Mammary epithelial cell (primary cell): ENCODE measurements at places on chromosomes 2 and 18. TPM values are rescaled to one million over a fixed set of nuclear protein-coding genes. Genes with fewer than 3 reads are reported as not detected.

The FBXO36 gene
- 0.86 TPM for polyA plus RNA-seq

The UBXN4 gene
- polyA plus RNA-seq = 34.0 TPM

The TSN gene
- 31.7 TPM for polyA plus RNA-seq

The SAG gene
- not detected for polyA plus RNA-seq

The TGFA gene
- polyA plus RNA-seq = 82.0 TPM

The POTEJ gene
- not detected for polyA plus RNA-seq

The NT5DC4 gene
- polyA plus RNA-seq = 0.07 TPM

The IL1A gene
- polyA plus RNA-seq = 26.3 TPM

The BMPR2 gene
- polyA plus RNA-seq = 26.1 TPM

The PROC gene
- 0.60 TPM for polyA plus RNA-seq

- DNase-seq = no peak
These were observed 507.9 kb downstream of the TXNL1 start for GRCh38 chr18:56130481-56130880.

GRCh38 chr2:43692428-43692994 is 16.3 kb upstream of the C1GALT1C1L start:
- no peak for DNase-seq

GRCh38 chr2:173288561-173288960 is 66.1 kb upstream of the CDCA7 start:
- peak; percentile 82 for DNase-seq

DNA sequence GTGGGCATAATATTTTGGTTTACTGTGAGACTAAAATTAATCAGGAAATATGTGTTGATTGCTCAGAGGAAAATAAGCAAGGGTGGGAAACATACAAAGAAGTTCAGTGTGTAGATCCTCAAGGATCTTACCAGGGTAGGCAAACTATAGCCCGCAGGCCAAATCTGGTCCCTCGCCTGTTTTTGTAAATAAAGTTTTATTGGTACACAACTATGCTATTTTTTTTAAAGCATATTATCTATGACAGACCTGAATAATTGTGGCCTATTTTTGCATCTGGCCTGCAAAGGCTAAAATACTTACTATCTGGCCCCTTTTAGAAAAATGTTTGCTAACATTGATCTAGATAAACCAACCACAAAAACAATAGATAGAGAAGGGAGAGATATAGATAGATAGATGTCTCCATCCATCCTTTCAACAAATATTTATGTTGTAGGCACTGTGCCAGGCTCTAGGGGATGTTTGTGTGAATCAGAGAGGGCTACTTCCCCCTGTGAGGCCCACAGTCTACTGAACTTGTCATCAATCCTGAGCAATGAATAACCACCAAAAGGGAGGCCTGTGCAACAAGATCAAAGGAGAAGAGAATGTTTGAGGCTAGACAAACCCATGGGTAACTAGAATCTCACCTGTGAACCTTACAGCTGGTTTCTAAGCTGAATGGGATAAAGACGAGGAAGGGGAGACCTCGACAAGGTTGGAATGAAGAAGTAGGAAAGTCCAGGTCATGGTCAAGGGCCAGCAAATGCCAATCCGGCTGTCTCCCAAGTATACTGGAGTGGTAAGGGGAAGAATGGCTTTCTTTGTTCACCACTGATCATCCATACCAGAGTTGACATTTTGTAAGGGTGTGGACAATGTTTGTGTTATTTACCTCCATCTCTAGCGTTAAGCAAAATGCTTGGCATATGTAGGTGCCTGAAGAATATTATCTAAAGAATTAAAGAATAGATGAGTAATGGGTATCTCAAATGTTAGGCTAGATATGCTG is 23.6 kb downstream of the ALPK2 start:
- DNase-seq = peak; percentile 78

DNA sequence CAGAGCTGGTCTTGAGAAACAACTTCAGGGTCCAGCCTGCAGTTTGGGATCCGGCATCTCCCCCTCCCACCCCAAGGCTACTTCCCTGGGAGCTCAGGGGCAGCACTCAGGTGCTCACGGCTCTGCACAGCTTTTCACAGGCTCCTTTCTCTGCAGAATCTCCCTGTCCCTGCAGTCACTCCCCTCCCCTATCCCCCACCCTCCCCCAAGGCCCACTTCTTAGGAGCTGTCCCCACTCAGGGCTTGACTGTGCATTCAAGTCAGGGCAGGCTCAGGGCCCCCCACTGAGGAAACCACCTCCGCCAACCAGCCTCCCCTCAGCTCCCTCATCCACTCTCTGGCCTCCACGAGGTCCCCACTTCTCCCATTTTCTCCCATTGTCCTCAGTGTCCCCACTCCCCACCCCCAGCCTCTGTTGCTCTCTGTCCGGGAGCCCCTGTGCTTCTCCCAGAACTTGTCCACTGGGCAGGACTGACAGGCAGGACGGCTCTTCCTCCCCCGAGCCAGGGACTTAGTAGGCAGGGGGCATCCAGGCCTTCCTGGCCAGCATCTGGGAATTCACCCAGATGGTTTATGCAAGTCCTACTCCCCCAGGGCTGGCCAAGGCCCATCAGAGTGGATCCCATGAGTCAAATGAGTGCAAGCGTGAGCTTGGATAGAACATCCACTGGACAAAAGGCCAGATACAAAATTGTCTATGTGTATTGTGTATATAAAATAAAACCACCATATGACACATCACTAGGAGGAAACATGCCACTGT is 7.6 kb downstream of the NMUR1 start:
- no peak for DNase-seq

GRCh38 chr2:9149726-9150567 is 56.7 kb upstream of the ASAP2 start:
- no peak for DNase-seq

GRCh38 chr2:171991027-171991426 is 8.7 kb upstream of the METAP1D start:
- DNase-seq = no peak

- DNase-seq = peak; percentile 68
These were observed 16.8 kb upstream of the ITM2C start for GRCh38 chr2:230847883-230848388.

DNA sequence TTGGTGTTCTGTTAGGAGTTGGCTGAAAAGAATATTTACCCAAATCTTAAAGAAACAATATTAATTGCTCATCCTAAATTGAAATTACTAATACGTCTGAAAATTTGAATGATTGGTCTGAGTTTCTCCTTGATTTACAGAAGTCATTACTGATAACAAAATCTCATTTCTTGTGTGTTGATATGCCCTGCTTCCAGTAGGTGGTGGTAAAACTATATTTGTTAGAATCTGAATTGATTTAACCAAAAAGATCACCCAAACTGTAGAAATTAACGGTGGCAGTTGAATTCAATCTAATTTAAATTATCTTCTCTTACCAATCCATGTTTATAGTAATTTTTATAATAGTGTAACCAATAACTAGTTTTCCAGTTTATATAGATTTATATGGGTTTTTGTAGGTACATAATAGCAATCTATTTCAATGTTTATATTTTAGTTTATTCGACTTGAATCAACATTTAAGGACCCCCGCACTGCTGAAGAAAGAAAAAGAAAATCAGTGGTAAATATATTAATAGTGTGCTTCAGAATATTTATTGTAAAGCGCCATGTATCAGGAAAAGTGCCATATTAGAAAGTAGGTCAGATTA is 38.3 kb downstream of the PAPOLG start:
- DNase-seq = no peak

GRCh38 chr18:3305354-3305762 is 43.4 kb downstream of the MYL12B start:
- peak; percentile 98 for DNase-seq

DNA sequence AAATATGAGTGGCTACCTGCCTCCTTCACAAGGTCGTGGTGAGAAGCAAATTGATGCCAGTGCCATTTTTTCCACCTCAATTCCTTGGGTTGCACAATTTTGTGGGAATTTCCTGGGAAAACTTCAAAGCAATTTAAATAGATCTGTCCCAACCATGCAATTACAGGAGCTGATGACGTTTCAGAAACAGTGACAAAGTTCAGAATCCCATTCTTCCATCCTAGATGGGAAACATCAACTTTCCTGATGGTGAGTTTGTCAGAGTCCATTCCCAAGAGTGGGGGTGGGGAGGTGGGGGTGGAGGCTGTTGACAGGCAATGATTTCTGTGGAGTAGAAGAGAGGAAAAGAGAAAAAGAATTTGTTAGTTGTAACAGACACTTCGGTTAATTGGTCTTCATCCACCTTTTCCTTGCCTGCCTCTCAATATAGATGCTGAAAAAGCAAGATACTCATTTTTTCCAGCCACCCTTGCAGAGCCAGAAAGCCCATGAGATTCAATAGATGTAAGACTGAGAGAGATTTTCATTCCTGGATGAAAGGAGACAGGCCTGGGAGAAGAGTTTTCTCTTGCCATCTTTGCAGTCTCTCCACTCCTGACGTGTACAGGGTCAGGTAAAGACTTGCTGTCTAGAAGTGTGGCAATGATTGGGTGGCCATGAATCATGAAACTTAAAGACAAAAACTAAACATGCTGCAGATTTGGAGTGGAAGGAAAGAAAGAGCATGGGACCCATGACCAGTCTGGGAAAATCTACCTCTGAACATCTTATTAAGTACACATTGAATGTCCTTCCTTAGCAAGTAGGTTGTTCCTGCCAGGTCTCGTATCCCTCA is 47.3 kb downstream of the SOCS6 start:
- peak; percentile 90 for DNase-seq

DNA sequence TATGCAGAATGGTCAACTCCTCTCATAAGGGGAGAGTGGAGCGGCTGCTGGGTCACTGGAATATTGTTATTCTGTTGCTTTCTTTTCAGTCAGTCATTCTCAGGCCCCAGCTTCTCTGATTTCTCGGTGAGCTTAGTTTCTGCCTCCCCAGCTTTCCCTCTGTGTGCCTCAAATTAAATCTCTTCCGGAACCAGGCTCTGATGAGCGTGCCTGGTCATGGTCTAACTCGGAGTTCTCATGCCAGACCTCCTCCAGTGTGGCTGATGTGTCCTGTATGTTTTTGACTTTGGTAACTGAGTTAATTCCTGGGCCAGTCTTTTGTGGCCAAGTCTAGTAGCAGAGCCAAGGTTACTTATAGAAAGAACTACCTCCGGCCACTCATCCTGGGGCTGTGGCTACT is 4.9 kb upstream of the STK11IP start:
- DNase-seq = no peak

DNA sequence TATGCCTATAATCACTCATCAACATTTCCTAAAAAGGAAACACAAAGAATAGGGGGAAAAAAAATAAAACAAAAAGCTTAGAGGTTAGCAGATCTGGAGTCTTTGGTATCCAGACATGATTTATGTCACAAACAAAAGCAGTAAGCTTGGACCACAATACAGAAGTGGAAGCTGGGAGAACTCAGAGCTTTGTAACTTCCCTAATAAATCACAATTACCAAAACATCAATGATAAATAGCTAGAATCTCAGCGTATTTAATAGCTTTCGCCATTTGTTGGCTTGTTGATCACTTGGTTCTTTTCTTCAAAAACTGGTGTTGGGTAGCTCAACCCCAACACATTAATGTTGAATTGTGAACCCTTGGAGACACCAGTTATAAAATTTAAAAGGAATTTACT is 392.5 kb downstream of the IRS1 start:
- no peak for DNase-seq

GRCh38 chr2:24191156-24191555 is 16.3 kb downstream of the FAM228A start:
- no peak for DNase-seq

- no peak for DNase-seq
These were observed 208.5 kb upstream of the FN1 start for GRCh38 chr2:215644233-215644897.

GRCh38 chr18:62610351-62610700 is 87.5 kb downstream of the ZCCHC2 start:
- no peak for DNase-seq

GRCh38 chr18:45688113-45688512 is 35.9 kb upstream of the SLC14A1 start:
- DNase-seq = no peak

DNA sequence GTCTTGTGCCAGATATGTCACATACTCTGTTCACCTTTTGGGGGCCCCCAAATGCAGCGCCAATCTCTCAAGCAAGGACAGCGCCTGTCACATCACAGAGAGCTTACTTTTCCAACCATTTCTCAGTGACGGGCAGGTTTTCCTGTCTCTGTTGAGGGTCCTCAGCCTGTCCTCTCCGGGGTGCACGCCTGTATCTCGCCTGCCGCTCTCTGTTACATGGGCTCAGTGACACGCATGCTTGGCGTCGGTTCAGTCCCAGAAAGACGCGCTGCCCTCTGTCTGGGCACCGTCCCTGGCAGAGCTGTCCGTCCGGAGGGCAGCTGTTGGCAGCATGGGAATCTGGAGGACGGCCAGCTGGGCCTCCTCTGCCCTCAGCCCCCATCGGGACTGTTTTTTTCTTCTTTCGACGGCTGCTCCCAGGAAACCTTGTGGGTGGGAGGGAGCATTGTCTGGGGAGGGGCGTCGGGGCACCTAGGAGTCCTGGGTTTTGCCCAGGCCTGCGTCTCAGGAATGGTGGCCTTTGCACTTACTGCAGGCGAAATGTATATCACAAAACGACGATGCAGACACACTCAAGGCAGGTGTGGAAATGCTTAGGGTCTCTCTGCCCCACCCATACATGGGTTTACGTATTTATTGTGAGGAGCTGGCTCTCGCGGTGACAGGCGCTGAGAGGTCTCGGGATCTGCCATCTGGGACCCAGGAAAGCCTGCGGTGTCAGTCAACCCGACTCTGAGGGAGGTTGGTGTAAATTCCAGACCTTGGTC is 30.9 kb downstream of the RTP5 start:
- no peak for DNase-seq

DNA sequence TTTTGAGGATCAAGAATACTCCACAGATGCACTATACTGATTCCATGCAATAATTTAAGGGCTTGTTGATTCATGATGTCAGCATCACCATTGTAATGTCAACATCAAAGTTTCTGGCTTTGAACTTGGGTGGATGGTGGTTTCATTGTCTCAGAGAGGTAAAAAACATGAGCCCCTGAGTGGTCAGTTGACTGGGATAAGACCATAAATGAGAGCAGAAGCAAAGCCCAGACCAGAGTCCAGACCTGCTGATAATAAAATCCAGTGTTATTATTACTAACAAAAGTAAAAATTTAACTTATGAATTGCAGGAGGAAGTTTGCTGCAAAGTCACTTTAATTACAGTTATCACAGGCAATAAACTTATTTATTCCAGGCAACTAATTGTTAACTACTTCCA is 358.2 kb downstream of the GALNT13 start:
- DNase-seq = no peak

- no peak for DNase-seq
These were observed 114.5 kb upstream of the SALL3 start for GRCh38 chr18:78865056-78865598.

GRCh38 chr2:216289470-216289869 is 82.8 kb downstream of the MARCHF4 start:
- DNase-seq = no peak
